ENCODE measurements at places on chromosomes 4 and X.

GRCh38 chr4:61666244-61666643 is 466.1 kb downstream of the ADGRL3 start:
- peak; percentile 91 for DNase-seq

DNA sequence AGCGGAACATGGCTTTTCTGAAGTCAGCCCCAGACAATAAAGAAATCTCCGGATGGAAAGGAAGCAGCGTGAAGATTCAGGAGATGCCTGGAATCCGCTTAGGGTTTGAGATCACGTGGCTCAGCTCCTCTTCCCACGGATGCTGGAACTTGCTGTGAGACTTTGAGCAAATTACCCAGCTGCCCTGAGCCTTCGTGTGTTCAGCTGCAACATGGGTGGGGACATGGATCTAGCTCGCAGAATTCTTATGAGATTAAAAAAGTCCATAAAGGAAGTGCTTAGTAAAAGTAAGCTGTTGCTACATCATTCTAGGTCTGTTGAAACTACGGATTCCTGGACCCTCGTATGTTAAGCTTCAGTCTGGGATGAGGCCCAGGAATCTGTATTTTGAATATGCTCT is 55.7 kb upstream of the STIM2 start:
- no peak for DNase-seq

- peak; percentile 15 for DNase-seq
Observed at GRCh38 chrX:71171110-71171801, 26.6 kb downstream of the NLGN3 start.

DNA sequence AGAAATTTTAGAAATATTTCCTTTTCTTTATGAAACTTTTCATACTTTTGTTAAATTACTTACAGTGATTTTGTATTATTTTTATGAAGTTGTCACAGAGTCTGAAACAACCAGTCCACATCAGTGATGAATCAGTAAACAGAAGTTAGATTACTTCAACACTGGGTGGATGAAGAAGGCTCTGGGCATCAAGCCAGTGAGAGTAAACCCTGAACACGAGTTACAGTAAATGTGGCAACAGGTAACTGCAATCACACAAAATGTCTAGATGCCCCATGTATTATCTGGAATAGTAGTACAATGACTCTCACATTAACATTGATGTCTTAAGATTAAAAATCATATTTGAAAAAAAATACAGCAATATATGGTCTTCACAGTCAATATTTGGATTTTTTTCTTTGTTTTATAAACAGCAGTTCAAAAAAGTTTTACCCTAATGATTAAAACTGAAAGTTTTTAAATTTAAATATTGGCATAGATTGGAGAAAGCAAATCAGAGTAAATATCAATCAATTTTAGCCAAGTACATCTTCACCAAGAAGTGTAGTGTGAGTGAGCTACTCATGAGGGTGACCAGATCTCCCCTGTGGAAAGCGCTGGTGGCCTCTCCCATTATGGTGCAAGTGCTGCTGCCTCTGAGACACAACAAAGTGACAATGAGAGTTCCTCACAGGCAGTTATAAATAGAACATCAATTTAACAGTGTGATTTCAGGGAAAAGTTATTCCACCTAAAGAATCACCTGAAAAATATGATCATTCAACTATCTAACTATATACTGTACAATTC is 63.2 kb upstream of the UGT2B7 start:
- DNase-seq, result no peak

DNA sequence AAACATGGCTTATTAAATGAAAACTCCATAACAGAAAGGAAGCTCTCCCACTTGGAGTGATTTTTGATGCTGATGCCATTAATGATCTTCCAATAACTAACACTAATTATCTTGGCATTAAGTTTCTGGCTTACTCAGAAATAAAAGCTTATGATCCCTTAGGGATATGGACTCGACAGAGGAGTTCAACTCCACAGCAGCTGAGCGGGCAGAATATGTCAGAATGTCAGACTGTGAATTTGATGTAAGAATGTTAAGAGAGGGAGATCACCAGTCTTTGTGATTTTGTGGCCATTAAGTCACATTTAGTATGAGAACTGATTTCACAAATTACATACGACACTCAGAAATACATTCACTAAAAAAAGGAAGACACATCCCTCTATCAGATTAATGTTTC is 2244.0 kb downstream of the ARAP2 start:
- peak; percentile 56 for DNase-seq

DNA sequence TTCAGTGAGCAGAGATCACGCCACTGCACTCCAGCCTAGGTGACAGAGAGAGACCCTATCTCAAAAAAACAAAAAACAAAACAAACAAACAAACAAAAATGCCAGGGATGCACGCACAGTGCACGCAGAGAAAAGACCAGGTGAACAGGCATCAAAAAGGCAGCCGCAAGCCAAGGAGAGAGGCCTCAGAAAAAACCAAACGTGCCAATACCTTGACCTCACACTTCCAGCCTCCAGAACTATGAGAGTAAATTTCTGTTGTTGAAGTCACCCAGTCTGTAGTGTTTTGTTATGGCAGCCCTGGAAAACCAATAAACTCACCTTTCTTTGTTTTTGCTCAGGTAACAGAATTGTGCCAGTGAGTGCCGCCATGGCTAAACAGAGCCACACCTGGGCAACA is 66.0 kb downstream of the CHRNA9 start:
- no peak for DNase-seq

- DNase-seq, result no peak
Observed at GRCh38 chr4:91035276-91035675, 908.1 kb downstream of the CCSER1 start.

- no peak for DNase-seq
Observed at GRCh38 chr4:96603641-96604040, 763.7 kb downstream of the PDHA2 start.

DNA sequence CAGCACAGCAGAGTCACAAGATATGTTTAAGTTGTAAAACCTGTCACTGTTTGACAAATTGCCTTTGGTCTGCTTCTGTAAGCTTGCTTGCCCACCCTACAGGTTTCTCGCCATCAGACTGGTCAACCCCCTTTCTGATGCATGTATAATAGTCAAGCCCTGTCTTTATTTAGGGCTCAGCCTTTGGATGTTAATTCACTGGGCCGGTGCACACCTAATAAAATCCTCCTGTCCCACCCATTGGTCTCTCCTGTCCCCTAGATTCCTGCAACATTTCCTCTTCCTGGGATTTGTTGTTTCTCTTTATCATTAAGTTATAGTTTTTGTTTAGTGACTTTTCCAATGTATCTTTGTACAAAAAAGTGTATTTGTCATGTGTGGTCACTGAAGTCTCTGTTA is 38.2 kb downstream of the GLUD2 start:
- no peak for DNase-seq

GRCh38 chr4:149294601-149295000 is 521.0 kb downstream of the IQCM start:
- no peak for DNase-seq

- DNase-seq, result no peak
Observed at GRCh38 chr4:82038936-82039335, 334.9 kb downstream of the HNRNPD start.

GRCh38 chrX:16975233-16975632 is 28.8 kb downstream of the REPS2 start:
- no peak for DNase-seq

DNA sequence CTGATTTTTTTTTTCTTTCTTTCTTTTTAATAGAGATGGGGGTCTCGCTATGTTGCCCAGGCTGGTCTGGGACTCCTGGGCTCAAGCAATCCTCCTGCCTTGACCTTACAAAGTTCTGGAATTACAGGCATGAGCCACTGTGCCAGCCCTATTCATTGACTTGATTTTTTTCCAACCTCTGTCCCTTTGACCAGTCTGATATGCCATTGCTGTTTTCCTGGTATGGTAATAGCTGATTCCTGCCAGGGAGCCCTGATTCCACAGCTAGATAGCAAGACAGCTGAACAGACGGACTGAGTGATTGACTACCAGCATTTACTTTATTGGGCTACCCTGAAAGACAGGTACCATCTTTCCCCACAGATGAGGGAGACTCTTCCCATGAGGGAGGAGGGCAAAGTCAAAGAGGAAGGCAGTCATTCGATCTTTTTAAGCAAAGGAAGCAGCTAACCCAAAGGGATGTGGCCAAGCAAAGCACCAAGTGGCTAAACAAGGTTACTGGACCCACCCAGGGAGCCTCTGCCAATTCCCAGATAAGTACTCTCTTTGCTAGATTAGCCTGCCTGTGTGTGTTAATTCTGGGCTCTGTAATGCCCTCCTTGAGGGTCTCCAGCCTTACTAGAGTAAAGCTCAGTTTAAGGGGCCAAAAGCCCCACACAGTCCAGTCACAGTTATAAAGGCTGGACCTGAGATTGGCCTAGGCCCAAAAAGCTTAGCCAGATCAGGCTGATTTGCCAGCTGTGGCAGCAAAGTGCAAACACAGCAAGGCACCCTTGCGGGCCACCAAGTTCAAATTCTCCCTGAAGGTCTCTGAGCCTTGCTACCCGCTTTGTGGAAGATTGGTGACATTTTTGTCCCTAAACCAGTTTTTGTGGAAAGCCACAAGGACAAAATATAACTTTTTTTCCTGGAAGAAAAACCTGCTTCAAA is 192.4 kb upstream of the GPC4 start:
- DNase-seq, result no peak

DNA sequence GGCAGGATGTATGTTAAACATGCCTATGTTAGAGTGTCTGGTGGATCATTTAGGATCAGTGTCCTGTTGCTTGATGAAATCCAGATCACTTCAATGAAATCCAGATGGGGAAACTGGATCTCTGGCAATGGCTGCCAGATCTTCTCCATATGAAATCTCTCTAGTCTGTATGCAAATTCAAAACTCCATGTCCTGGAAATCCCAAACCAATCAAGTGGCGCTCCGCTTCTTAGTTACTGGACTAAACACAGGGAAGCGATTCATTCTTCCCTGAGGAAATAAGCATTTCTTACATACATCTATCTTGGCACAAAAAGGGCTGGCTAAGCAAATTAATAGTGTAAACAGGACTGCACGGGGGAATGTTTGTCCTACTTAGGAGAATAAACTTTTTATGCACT is 94.9 kb downstream of the HDAC8 start:
- peak; percentile 30 for DNase-seq

DNA sequence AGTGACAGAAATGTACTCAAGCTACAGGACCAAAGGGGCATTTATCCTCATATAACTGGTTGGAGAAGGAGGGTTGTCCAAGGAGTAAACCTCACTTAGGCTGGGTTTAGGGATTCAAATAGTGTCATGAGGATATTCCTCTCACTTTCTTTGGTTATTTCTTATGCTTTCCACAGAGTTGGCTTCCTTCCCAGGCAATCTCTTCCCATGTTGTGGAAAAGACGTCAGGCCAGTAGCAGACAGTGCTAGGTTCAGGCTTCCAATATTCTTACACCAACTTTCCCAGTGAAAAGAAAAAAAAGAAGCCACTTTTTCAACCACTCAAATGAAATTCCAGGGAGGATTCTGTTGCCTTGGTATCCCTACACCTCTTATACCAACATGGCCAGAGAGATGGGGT is 653.0 kb downstream of the C4orf33 start:
- no peak for DNase-seq

- no peak for DNase-seq
Observed at GRCh38 chr4:79078339-79078738, 139.1 kb upstream of the PAQR3 start.

- peak; percentile 63 for DNase-seq
Observed at GRCh38 chr4:185396724-185397385, at the start of gene ANKRD37. TSS of gene ANKRD37 (plus strand) at chr4:185396841. CDS start at chr4:185396924, 83 bp downstream.

DNA sequence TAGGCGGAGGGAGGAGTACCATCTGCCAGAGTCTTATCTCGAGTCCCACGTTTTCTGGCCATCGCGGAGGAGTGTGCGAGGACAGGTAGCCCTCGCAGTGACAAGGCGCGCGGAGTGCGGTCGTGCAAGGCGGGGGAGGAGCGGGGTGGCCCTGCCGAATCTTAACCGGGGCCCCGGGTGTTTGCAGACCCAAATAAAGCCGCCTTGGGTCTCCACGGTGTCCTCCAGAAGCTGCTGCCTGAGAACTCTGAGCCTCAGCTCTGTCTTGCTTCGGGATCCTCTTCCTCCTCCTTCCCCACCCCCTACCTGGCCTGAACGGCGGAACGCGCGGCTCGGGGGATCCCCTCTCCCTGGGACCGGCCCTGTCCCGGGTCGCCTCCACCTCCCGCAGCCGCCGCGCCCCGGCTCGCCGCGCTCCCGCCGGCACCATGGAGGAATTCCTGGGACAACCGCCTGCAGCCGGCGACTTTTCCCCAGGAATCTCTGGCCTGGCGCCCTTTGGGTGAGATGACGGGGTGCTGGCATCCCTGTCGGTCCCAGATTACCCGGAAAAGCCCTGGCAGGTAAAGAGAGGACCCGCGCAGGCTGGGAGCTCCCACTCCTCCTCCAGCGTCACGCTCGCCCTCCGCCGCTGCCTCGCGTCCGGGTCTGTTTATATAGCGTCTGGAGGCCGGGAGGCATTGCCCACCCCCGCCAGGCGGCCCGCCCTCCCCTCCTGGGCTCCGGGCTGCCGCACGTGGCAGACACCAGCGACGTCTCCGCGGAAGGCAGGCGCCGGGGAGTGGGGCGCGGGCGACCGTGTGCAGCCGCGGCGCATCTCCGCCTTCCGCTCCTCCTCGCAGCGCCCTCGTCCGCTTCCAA is at the start of gene GALNTL6:
GALNTL6 (plus strand) TSS at position 740 of the 861 bp plus-strand sequence.
- peak; percentile 84 for DNase-seq

DNA sequence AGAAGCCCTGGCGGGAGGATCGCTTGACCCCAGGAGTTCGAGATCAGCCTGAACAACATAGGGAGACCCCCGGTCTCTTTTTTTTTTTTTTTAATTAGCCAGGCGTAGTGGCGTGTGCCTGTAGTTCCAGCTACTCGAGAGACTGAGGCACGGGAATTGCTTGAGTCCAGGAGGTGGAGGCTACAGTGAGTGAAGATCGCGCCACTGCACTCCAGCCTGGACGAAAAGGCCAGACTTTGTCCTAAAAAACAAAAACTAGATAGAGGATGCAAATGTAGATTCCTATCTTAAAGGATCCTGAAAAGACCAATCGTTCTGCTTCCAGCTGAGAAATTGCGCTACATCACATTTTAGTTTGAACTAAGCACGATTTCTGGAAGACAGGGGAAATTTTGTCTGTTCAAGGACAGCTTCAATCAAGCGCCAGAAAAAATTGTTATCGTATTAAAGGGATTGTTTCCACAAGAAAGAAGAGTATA is 627 bp upstream of the HSD17B11 start:
- no peak for DNase-seq

DNA sequence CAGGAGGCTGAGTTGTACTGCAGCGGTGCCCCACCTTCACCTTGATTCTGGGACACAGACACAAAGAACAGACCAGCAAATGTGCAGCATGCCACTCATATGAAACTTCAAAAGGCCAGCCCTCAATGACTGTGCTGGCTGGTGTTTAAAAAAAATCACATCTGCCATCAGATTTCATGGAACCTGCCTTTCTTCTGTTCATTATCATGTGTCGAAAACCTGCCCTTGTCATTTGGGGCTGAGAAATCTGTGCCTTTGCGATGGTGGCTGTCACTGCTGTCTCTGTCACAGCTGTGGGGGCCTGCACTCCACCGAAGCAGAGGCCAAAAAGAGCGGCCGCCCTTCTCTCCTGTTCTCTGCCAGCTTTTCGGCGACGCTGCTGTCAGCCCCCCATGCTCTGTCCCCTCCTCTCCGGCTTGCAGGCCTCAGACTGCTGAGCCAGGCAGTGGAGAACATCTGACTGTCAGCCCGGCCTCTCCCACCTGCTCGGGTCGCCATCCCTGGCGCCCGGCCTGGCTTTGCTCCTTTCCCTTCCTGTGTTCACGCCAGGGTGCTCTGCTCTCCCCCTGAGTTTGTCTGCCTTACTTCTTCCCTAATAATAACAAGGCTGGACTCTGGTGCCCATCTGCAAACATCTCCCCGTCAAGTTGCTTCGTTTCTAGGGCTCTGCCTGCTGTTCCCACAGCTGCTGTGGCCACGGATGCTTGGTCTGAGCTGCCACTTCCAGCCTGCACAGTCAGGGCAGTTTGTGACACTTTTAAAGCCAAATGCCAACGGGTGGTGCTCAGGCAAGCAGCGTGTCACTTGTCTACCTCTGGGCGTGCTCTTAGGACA is 355.2 kb downstream of the UNC5C start:
- peak; percentile 48 for DNase-seq

Measured in eye (tissue), 1 donor.